ENCODE measurements at places on chromosomes 5 and 9.

- no peak for DNase-seq
These were observed 64.1 kb downstream of the SLCO4C1 start for GRCh38 chr5:102231693-102232619.

DNA sequence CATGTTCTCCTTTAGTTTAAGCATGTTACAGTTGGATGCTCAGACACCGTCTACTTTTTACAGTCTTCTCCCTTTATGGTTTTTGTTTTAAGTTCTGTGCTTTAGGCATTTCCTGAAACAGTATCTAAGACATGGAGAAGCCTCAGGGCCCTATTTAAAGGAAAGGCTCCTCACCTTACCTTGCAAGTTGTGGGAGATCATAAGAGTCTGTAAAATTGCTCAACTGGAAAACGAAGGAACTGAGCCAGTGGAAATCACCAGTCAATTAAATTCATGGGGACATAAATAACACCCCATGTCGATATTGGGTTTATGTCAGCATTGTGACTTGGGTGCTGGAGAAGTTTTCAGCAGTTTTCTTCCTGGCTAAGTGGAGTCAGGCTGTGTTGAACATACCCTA lies 239.2 kb downstream of the KIF4B start:
- DNase-seq, result no peak

- DNase-seq, result no peak
These were observed 441.9 kb downstream of the ARHGEF28 start for GRCh38 chr5:74067748-74068541.

- DNase-seq, result no peak
These were observed 90.2 kb upstream of the TAS2R1 start for GRCh38 chr5:9720361-9720760.

GRCh38 chr5:178544166-178544834 lies 45.9 kb downstream of the COL23A1 start:
- no peak for DNase-seq

DNA sequence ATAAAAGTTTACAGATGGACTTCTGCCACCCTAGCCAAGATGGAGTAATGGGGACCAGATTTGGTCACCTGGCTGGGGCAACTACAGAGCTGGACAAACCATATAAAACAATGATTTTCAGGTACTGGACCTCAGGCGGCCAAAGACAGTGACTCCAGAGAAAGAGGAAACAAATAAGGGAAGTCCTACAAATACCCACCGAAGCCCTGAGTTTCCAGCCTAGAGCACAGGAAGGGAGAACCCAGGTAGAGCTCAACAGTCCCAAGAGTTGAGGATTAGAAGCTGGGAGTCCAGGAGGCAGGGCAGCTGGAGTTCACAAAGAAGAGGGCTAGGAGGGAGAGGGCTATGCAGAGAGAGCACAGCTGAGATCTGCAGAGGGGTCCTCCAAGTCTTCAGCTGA lies 106.7 kb upstream of the NR5A1 start:
- no peak for DNase-seq

GRCh38 chr5:177367323-177367848 lies 9.7 kb downstream of the RGS14 start:
- no peak for DNase-seq

- DNase-seq, result no peak
These were observed 19.5 kb downstream of the MORN5 start for GRCh38 chr9:122179054-122179689.

GRCh38 chr5:32506799-32507198 lies 62.3 kb upstream of the ZFR start:
- DNase-seq, result no peak

GRCh38 chr9:136787690-136788400 lies 3.3 kb upstream of the TMEM141 start:
- peak; percentile 72 for DNase-seq

DNA sequence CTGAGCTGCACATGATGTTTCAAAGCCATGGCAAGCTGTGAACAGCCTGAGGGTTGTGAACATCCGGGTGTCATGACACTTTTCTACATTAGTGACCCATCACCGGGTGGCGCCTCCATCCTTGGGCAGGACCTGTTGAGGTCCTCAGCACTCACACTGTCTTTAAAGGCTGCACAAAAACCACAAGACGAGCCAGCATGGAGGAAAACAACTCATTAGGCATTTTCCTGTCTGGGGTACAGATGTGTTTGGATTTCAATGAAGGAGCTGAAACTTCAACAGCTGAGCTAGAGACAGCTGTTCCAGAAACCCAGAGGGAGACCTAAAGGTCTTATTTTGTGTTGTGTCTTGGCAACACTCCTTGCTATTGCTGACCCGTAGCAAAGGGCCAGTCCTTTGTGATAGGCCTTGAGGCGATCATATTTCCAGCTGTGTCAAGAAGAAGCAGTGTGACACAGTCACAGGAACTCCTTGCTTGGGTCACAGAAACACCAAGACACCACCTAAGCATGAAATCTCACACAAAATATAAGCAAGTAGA lies 151.8 kb upstream of the VLDLR start:
- no peak for DNase-seq

DNA sequence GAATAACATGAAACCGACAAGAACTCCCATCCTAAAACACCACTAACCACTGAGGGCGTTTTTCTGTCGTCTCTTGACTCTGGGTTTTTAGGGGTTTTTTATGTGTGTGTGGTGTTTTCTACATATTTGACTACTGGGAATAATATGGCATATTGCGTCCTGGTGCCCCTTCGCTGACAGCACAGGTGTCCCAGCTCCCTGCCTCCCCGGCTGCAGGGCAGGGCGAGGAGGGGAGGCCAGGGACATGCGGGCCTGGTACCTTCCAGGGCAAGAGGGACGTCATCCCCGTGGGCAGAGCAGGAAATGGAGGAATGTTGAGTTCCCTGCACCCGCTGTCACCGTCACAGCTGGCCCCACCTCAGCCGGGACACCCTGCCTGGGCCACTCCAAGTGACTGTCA lies 34.8 kb downstream of the VAV2 start:
- no peak for DNase-seq

DNA sequence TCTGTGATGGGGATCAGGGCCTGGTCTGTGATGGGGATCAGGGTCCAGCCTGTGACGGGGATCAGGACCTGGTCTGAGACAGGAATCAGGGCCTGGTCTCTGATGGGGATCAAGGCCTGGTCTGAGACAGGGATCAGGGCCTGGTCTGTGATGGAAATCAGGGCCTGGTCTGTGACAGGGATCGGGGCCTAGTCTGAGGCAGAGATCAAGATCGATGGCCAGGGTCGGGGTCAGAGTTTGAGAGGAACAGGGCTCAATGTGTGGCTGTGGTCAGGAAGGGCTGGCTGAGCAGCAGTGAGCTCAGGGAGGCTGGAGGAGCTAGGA lies 33.8 kb upstream of the TMEM250 start:
- no peak for DNase-seq

- no peak for DNase-seq
These were observed 203.7 kb downstream of the ADAMTS12 start for GRCh38 chr5:33688066-33688465.

DNA sequence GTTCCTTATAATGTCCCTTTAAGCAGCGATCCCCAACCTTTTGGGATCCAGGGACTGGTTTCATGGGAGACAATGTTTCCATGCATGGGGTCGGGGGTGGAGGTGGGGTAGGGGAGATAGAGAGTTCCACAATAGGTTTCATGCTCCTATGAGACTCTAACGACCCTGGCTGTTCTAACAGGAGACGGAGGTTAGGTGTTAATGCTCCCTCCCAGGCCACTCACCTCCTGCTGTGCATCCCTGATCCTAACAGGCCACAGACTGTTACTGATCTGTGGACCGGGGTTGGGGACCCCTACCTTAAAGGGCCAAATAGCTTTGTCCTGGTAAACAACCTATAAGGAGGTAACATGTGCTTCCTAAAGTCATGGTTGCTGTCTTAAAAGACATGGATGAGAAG lies 602.5 kb upstream of the RGMB start:
- no peak for DNase-seq

DNA sequence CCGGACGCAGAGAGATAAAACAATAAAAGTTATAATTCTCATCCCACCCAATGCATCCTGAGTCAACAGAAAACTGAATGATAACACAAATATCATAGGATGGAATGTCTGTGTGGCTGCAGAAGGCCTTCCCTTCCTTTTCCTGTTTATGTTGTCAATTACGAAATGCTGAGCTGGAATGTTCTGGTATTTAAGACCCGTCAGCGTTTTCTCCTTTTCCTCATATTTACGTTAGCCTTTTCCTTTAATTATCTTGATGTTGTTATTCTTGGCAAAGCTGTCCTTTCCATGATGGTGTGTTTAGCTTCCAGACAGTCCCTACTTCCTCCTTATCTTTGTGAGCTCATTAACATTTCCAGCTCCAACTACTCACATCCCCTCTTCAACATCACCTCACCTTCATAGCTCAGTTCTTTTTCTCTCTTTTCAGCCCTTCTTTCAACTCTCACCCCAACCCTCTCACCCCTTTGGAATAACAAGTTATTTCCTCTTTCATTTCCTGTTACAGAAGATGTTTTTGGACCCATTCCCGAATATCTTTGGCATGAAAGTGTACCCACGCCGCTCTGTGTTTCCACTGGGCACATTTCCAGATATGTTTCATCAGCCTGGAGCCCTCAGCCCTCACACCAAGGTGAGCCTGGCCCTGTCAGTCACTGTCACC lies 221.6 kb downstream of the NR2F1-AS1 start:
- no peak for DNase-seq

DNA sequence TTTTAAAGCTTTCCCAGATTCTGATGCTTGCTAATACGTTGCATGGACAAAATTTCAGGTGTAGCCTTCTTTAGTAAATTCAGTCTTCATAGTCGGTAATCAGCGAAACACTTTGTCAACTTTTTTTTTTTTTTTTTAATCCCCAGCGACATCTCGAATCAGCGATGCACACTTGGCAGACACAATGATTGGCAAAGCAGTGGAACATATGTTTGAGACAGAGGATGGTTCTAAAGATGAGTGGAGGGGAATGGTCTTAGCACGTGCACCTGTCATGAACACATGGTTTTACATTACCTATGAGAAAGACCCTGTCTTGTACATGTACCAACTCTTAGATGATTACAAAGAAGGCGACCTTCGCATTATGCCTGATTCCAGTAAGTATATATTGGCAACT lies 66.8 kb upstream of the NXNL2 start:
- DNase-seq, result no peak

GRCh38 chr5:159907689-159908590 lies 8.3 kb upstream of the ADRA1B start:
- DNase-seq, result no peak

DNA sequence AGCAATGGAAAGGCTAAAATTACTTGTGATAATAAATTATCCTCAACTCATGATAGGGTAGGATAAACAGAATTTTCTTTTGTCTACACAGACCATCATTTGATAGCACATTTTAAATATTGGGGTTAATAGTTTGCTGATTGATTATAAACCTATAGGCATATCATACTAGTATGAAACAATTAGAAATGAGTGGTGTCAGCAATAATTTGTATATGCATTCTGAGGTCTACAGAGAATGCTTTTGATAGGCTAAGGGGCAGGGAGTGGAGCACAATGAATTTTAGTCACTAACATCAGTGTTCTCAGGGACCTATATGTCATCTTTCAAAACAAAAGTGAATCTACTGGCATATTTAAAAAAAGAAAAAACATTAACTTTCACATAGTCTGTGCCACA lies 27.8 kb upstream of the NADK2 start:
- DNase-seq, result no peak

- DNase-seq, result peak; percentile 52
These were observed 2.0 kb downstream of the LARP1 start for GRCh38 chr5:154756868-154757813.

- no peak for DNase-seq
These were observed 128.3 kb downstream of the SLF1 start for GRCh38 chr5:94746731-94747124.

DNA sequence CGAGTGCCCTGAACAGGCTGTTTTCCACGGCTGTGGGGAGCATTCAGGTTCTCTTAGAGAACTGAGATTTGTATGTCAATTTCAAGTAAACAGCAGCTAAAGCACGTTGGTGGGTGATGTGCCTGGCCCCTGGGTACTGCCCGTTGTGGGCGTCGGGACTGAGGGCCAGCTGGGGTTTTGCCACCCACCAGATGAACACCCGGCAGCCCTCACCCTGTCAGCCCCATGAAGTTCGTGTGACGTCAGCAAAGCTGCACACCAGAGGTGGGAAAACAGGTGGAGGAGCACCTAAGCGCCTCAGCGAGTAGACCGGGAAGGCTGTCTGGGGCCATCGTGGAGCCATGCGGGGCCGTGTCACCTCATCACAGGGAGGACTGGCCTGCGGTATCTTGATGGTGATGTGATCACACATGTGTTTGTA lies 9.2 kb downstream of the CEP72 start:
- no peak for DNase-seq

DNA sequence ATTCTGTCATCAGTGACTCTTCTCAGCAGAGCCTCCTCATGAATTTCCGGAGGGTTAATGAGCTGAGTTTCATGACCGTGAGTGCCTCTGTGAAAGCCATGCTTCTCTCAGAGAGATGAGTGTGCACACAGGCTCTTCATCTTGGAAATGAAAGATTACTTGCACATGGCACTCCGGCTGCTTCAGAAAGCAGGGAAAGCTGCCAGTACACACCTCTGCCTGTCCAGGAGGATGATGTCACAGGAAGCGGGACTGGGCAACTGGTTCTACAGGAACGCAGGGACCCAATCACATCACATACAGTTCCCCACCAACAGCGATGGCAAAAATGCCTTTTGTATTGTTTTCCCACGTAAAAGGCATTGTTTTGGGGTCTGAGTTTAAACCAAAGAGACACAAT lies 286.0 kb upstream of the DAP start:
- DNase-seq, result no peak

- no peak for DNase-seq
These were observed 145.4 kb downstream of the GADD45G start for GRCh38 chr9:89750117-89750791.

GRCh38 chr5:156042726-156043125 lies 284.2 kb upstream of the SGCD start:
- no peak for DNase-seq

DNA sequence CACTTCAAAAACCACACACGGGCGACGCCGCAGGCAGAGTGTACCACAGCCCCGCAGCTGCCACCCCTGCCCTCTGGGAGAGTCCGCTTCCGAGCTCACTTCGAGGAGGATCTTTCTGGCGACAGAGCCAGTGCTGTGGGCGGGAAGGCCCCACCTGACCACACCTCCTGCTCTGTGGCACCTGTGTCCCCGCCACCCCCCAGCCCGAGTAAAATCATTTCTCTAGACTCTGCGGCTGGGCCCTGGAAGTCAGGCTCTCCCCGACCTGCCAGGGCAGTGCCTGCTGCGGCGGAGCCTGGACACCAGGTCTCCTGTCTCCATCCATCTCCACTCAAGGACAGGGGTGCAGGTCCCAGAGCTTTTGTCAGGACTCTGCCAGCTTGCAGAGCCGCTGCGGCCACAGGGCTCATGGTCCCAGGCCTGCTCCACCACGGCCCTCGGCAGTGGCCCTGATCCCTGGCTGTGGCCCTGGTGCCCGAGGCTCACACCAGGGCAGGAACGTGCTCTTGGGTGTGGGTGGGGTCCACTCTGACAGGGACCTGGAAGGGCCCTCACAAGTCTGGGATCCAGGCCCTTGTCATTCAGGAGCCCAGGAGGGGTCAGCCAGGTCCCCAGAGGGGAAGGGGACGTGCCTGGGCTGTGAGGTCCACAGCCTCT lies 20.9 kb upstream of the CAMSAP1 start:
- no peak for DNase-seq

- no peak for DNase-seq
These were observed 2.4 kb downstream of the GLIPR2 start for GRCh38 chr9:36138901-36139300.
